ENCODE measurements at places on chromosomes 6 and 20.

DNA sequence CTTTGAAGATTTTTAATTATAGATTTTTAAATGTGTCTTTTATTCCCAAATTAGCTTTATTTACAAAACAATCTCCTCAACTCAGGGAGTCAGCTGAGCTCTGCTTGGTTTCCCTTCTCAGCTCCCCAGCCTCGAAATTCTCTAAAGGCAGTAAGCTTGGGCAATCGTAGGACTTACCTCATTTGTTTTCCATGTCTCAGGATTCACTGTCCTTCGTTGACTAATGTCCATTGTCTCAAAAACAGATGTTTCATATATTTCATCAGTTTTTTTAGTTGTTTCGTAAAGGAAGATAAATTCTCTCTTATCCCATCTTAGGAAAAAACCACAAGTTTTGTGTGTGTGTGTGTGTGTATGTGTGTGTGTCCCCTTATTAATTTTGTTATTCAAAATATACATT lies 102.2 kb upstream of the ADGRF1 start:
- no peak for DNase-seq

GRCh38 chr6:69865126-69865525 lies 1.2 kb upstream of the COL19A1 start:
- DNase-seq: no peak

GRCh38 chr6:52261229-52261628 lies 16.9 kb upstream of the IL17F start:
- no peak for DNase-seq

GRCh38 chr20:32908334-32909292 lies 49.9 kb downstream of the EFCAB8 start:
- no peak for DNase-seq

DNA sequence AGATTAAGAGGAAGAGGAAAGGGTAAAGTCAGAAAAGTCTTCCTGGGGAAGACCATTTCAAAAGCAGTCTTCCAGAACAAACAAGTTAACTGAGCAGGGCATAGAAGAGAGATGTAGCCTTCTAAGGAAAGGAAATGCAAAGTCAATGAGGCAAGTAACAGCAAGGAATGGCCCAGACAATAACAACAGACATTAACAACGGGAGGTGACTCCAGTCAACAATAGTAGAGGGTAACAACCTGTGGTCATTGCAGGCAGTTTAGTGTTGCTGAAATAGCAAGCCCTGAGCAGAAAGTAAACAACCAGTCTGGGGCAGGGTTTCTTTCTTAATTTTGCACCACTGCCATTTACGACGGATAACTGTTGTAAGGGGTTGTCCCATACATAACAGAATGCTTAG lies 2.1 kb downstream of the MDN1 start:
- no peak for DNase-seq

DNA sequence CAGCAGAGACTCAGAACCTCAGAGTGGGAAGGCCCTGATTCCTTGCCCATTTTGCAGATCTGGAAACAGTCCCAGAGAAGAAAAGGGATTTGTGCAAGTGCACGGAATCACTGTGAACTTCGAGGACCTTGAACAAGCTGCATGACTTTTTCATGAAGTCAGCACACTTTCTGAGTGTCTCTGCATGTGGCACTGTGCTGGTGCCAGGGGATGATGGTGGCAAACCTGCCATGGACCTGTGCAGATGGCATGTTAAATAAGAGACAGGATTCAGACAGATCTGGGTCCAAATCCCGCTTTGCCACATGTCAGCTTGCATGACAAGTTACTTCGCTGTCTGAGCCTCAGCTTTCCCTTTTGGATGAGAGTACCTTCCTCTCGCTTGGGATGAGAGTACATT lies 26.8 kb downstream of the ZNF831 start:
- no peak for DNase-seq

GRCh38 chr20:61917474-61918145 lies 148.1 kb downstream of the TAF4 start:
- no peak for DNase-seq

GRCh38 chr20:8389381-8390036 lies 257.4 kb downstream of the PLCB1 start:
- no peak for DNase-seq

DNA sequence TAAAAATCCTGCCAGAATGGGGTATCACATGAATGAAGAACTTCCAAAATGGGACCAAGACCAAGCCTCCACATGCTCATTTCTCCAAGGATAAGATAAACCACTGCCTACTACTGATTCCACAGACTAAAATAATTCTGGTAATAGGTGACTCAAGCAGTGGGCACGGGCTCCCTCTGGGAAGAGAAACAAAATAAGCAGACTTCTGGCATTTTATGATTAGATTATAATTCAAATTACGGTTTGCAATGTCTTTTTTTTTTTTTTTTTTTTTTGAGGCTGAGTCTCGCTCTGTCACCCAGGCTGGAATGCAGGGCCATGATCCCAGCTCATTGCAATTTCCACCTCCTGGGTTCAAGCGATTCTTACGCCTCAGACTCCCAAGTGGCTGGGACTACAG lies 16.0 kb downstream of the UQCC1 start:
- no peak for DNase-seq

GRCh38 chr6:154187714-154188113 lies 148.7 kb downstream of the OPRM1 start:
- DNase-seq: no peak

- no peak for DNase-seq
Measured at GRCh38 chr20:37309936-37310590, 20.6 kb downstream of the MANBAL start.

DNA sequence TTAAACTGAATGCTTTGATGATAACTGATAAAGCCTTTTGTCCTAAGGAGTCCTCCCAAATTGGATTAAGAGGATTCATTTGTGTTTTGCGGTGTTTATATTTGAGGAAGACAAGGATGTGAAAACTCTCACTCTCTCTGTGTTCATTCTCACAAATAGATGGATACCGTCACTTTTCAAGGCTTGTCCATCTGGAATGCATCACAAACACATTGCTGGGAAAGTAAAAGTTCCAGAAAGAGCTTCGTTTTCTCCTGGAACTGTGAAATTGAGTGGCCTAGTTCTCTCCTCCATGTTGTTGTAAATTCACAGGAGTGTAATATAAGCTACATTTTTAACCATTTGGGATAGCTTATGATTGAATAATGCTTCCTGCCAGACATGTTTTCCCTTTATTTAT lies 581.6 kb upstream of the FLRT3 start:
- DNase-seq: no peak

GRCh38 chr20:32649697-32650400 lies 23.9 kb downstream of the C20orf203 start:
- no peak for DNase-seq

DNA sequence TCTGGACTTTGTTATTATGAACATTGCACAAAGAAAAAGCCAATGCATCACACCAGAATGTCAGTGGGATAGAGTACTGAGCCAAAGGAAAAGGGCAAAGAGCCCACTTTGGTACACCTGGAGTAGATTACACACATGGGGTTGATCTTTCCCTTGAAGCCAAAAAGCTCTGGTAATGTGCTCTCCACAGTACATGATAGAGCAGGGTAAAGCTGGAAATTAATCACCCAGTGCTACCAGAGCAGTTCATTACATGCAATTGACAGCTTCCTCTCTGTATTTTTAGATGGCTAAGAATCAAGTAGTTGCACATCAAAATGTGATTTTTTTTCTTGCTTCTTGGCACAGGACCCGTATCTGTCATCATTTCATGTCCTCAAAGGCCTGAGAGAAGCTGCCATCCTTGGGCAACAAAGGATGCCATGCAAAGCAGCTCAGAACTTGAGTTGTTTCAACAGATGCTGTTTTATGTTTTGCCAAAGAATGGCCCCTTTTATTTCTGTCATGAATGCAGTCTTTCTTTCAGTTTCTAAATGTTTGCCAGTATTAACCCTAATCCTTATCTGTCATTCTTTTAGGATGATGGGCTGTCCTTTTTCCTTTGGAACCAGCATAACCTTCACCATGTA lies 88.1 kb downstream of the HDGFL1 start:
- no peak for DNase-seq

- no peak for DNase-seq
Measured at GRCh38 chr6:165662041-165662748, 846 bp downstream of the PDE10A start.

GRCh38 chr6:142696123-142697000 lies 248.6 kb downstream of the HIVEP2 start:
- no peak for DNase-seq

- no peak for DNase-seq
Measured at GRCh38 chr6:137919837-137920730, 53.0 kb downstream of the TNFAIP3 start.

- no peak for DNase-seq
Measured at GRCh38 chr6:132598473-132598872, 8.9 kb upstream of the TAAR5 start.

GRCh38 chr20:48129345-48129942 lies 344.2 kb upstream of the SULF2 start:
- no peak for DNase-seq

GRCh38 chr6:7328243-7328642 lies 15.2 kb upstream of the SSR1 start:
- DNase-seq: no peak

- DNase-seq: no peak
Measured at GRCh38 chr20:48626226-48626937, 201.4 kb downstream of the PREX1 start.

- no peak for DNase-seq
Measured at GRCh38 chr20:7627734-7628663, 312.3 kb downstream of the HAO1 start.

DNA sequence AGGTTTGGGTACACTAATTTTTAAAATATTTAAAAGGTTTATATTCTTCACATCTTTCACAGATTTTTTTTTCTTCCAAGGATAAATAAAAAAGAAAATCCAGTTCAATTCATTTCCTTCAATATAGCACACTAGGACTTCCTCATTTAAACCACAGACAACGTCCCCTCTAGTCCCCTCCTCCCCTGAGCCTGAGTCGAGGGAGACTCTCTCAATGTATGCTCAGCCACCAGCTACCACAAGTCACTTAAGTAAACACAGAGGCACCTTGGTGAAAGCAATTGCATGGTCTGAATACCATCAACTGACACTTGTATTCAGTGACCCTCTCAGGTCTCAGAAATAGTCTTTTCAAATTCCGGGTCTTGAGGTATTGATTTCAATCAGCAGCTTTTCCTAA lies 88.6 kb downstream of the SIM1 start:
- DNase-seq: no peak

DNA sequence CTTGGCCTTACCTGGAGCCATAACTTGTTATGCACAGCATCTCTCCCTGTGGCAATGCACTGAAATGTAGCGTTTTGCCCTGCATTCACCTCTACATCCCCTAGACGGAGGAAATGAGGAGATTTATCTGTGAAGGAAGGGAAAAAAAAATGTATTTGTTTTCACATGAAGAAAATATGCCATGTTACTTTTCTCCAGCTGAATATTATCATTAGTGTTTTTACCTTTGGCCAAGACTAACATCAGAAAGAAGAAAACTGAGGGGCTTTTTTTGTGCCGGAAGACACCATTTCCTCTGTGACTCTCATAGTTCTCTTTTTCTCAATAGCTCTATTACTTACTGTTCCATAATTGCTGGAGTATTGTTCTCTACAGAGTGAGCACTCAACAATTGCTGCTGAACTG lies 280.4 kb downstream of the PTPRK start:
- DNase-seq: no peak

DNA sequence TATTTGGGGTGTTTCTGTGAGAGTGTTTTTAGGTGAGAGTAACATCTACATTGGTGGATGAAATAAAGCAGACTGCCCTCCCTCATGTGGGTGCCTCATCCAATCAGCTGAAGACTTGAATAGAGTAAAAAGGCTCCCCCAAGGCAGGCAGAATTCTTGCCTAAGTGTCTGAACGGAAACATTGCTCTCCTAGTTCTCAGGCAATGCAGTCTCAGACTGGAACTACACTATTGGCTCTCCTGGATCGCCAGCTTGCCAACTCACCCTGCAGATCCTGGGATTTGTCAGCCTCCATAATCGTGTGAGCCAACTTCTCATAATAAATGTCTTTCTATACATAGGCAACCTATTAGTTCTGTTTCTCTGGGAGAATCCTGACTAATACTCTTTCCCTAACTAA lies 5.5 kb upstream of the TMEM170B start:
- no peak for DNase-seq

- no peak for DNase-seq
Measured at GRCh38 chr6:118913161-118913560, 19.2 kb downstream of the ASF1A start.

- no peak for DNase-seq
Measured at GRCh38 chr6:154582696-154583095, 72.2 kb upstream of the CNKSR3 start.
